ENCODE measurements at places on chromosomes 13 and 19.

GRCh38 chr13:25276748-25277147 lies 10.5 kb downstream of the MTMR6 start:
- DNase-seq, result no peak

GRCh38 chr13:77522444-77522843 lies 13.1 kb upstream of the SCEL start:
- no peak for DNase-seq

DNA sequence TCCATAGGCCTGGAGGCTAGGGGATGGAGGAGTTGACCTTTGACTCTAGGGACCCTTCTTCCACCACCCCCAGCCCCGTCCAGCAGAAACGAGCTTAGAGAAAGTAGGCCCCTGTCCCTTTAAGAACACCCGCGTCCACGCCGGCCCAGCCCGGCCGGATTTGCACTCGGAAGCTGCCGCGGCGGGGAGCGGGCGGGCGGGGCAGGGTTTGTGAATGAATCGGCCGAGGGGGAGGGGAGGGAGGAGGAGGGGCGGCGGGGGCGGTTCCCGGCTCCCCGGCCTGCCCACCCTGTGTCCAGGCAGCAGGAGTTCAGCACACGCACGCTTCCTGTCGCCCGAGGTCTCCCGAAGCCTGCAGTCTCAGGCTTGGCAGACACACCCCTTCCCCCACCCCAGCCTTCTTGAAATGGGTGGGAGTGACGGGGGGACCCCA lies 1.5 kb downstream of the UNC13A start:
- no peak for DNase-seq

DNA sequence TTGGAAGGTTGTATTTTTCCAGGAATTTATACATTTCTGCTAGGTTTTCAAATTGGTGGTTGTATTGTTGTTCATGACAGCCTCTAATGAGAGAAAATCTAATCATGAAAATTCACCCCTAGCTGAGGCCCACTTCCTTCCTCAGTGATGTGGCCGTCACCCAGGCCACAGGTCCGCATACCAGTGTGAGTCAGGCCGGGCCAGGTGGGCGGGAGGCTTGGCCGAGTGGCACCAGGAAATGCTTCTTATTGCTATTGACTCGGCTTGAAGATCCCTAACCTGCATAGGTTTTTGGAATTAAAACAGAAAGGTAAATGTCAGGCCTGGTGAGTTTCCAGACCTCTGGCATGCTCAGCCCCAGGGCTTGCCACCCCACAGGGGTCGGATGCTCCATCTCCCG lies 88.7 kb downstream of the SCGB2B2 start:
- DNase-seq, result no peak

DNA sequence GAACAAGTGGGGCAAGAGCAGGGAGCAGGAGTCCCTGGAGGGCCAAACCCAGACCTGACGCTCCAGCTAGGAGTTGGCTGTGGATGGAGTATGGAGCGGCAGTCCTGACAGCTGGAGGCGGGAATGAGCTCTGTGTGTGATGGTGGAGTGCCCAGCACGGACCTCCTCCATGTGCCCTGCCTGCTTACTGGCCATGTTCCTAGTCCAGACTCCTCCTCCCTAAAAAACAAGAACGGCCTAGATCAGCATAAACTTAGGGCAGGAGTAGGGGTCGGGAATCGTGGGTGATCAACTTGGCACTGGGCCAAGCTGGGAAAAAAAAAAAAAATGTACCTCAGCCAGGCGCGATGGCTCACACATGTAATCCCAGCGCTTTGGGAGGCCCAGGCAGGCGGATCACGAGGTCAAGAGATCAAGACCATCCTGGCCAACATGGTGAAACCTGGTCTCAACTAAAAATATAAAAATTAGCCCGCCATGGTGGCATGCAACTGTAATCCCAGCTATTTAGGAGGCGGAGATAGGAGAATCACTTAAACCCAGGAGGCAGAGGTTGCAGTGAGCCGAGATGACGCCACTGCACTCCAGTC lies 29.5 kb downstream of the LTBP4 start:
- no peak for DNase-seq

DNA sequence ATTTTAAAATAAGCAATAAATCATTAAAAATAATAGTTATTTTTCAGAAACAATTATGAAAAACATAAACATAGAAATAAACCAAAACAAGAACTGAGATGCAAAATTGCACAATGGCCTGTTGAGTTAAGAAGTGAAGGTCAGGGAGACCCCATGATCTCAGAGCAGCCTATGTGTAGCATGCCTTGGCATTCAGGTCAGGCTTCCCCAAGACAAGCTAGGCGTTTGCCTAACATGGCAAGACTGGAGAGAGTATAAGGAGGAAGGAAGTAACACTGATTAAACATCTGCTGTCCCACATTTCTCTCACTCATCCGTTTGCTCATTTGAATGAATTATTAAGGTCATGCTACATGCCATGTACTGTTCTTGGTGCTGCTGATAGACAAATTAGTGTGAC lies 291.8 kb downstream of the TSHZ3 start:
- DNase-seq, result no peak

- DNase-seq, result no peak
Measured at GRCh38 chr13:113465300-113465699, 12.0 kb upstream of the ADPRHL1 start.

DNA sequence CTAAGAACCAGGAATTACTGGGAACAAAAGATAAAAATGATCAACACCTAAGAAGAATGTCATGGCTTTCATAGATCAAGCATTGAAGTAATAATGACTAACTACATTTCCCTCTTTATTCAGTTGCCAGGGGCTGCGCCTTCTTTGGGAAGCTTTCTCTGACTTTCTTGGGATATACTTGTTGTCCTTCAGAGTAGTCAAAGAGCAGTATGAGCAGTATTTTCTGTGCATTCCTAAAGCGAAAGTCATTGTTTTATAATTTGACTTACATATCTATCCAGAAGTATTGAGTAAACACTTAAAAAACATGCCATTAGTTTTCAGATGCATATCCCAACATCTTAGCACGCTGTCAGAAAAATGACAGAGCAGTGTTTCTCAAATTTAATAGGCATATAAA lies 2412.4 kb downstream of the PCDH9 start:
- DNase-seq, result no peak

GRCh38 chr13:79646880-79647279 lies 165.9 kb downstream of the NDFIP2 start:
- DNase-seq, result no peak

DNA sequence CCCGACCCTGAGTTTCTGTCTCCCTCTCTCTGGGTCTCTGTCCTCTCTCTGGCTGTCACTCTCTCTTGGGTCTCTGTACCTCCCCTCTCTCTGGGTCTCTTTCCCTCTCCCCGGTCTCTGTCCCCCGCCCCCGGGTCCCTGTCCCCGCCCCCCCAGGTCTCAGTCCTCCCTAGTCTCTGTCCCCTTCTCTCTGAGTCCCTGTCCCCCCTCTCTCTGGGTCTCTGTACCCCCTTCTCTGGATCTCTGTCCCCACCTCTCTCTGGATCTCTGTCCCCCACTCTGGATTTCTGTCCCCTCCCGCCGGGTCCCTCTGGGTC lies 2.3 kb upstream of the FTL start:
- DNase-seq, result no peak

GRCh38 chr19:51120160-51120559 lies 4.5 kb upstream of the SIGLEC9 start:
- DNase-seq, result no peak

DNA sequence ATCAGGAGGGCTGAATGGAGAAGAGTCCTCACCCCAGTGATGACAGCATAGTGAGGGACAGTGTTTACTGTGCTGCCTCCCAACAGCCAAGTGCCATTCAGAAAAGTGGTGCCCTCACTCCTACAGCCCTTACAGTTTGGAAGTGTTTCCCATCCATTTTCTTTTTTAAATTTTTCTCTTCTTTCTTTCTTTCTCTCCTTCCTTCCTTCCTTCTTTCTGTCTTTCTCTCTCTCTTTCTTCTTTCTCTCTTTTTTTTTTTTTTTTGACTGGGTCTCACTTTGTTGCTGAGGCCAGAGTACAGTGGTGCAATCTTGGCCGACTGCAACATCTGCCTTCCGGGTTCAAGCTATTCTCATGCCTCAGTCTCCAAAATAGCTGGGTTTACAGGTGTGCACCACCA lies 755.3 kb downstream of the UQCRFS1 start:
- no peak for DNase-seq

DNA sequence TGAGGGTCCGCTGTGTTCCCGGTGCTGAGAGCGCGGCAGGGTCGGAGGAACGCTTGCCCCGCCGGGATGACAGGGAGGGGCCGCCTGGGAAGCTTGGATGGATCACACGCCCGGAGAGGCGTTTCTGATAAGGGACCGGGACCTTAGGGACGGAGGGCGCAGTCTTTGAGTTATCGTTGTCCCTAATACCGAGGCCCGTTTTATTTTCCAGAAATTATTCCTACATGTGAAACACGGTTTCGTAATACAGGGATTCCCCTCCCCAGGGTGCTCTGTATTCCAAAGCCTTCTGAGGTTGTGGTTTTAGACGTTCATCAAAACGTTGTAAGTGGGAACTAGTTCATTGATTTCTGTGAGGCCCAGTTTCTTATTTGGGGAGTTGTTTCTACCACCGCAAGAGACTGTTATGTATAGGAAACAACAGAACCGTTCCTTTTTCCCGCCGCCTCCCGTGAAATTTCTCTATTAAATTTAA lies 752 bp downstream of the PDCD5 start:
- DNase-seq, result no peak
